ENCODE measurements at places on chromosomes 3 and 15.

DNA sequence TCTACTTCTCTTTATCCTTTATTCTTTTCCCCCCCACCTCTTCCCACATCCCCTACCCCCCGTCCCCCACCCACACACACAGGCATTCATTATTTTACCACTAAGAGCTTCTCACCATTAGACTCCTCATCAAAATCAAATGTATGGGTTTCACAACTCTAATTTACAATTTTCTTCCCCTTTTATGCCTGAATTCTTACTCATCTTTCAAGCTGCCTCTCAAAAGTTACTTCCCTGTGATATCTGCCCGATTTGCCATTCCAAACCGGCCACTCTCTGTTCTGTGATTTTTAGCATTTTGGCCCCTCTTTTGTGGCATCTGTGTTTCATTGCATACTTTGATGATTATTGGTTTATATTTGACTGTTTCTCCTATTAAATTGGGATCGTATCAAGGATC, 42.2 kb downstream of the SLC9A9 start:
- DNase-seq, result no peak

DNA sequence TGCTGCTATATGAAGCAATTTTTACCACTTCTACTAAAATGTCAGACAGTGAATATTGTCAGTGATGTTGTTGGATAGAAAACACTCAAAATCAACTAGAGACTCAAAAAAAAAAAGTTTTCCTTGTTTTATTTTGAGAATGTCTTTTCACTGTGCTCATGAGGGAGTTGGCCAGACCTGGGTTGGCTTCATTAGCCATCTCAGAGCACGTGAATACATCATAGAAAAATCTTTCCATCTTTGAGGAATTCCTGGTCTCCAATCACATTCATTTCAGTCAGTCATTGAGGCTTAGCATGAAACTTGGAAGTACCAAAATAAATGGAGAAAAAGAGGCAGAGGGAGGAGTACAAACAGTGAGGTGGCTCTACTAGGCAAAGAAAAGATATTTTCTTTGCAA, 57.6 kb upstream of the CMSS1 start:
- DNase-seq, result no peak

DNA sequence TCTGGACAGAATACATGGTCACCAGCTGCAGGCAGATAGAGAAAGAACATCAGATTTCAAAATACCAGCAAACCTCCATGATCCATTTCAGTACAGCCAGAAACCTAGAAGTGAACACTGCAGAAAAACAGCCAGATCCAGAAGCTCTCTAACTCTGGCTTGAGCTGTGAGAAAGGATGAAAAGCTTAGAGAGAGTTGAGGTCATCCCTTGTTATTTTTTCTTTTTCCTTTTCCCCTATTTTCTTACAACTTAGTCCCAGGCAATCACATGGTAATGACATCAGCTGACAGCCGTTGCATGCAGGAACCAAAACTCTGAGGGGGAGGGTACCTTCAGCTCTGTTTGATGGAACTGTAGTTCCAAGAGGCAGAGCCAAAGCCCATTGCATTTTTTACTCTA, 113.2 kb downstream of the TCF12 start:
- no peak for DNase-seq

DNA sequence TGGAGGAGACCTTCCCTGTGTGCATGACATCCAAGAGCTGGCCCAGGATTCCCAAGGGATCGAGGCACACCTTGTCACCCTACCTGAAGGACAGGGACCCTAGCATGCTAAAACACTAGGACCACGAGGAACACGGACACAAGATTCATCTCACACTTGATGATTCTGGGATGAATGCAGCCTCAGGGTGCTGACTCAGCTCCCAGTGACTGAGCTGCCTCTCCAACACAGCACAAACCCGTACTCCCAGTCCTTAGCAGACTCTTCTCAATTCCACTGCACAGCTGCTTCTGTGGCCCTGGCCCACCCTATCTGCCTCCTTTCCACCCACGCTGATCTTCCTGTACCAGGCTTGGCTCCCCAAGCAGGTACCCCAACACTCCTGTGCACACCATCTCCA, 9.1 kb upstream of the OXTR start:
- no peak for DNase-seq

DNA sequence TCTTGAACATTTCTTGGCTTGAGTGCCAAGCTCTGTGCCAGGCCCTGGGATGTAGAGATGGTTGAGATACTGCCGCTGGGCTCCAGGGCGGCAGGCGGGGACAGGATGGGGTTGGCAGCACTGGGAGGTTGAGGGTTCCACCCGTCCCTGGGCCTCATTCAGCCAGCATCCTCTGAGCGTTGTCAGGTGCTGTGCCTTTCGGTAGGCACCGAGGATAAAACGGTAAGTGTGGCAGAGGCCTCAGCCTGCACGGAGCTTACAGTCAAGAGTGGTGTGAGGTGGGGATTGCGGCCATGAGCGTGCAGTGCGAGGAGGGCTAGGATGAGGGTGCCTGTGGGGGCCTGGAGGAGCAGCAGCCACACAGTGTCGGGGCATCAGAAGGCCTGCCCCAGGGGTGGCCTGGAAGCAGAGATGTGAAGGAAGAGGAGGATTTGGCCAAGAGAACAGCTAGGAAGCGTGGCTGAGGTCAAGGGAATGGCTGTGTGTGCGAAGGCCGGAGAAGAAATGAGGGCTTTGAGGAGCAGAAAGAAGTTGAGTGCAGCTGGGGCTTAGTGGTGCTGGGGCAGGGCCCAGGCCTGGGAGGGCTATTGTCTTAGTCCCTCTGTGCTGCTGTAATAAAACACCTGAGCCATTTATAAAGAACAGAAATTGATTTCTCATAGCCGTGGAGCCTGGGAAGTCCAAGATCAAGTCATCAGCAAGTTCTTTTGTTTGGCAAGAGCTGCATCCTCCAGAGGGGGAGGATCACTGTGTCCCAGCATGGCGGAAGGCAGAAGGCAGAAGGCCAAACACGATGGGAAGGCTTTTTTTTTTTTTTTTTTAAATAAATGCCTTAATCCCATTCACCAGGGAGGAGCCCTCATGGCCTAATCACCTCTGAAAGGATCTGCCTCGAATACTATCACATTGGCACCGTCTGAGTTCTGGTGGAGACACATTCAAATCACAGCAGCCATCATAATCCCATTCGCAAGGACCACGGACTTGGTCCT, 22.7 kb downstream of the CORO2B start:
- no peak for DNase-seq

DNA sequence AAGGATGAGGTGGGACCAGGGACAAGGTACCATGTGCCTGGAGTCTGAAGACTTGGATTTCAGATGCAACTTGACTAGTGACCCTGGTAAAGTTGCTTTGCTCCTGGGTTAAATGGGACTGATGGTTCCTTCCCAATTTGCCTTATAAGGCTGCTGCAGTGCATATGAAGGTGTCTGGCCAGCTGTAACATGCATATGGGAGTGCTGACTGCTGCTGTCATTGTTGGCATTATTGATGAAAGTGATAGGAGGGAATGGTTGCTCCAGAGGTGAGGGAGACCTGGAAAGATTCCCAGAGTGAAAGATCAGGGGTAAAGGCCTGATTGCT, 20.5 kb downstream of the CYP8B1 start:
- no peak for DNase-seq

DNA sequence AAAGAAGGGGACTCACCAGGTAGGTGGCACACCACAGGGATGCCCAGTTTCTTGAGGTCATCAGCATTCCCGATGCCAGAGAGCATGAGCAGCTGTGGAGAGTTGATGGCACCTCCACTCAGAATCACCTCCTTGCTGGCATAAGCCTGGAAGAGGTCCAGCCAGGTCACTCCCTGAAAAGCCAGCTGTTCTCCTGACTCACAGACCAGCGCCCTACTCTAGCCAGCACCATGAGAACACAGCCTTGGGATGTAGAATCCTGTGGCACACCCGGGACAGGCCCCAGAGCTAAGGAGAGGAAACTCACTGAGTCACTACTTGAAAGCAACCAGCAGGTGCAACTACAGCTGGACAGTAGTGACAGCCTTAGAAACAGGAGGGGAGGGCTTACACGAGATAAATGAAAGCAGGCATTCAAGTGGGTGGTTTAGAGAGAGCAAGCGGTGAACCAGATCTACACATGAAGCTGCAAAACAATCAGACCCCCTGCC, 24.5 kb downstream of the CHDH start:
- DNase-seq, result no peak

DNA sequence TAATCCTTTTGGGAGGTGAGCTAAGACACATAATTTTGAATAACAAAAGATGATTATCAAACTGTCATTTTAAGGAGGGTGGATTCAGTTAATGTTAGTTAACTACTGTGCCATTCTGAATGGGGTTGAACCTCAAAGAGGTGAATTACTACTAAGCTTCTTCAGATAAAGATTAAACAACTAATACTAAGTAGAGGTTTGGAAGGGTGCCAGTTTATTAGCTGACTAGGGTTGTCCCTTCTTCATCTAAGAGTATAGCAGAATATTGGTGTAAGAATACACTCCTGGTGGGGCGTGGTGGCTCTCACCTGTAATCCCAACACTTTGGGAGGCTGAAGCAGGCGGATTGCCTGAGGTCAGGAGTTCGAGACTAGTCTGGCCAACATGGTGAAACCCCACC, 123.1 kb upstream of the LRRFIP2 start:
- DNase-seq, result no peak

DNA sequence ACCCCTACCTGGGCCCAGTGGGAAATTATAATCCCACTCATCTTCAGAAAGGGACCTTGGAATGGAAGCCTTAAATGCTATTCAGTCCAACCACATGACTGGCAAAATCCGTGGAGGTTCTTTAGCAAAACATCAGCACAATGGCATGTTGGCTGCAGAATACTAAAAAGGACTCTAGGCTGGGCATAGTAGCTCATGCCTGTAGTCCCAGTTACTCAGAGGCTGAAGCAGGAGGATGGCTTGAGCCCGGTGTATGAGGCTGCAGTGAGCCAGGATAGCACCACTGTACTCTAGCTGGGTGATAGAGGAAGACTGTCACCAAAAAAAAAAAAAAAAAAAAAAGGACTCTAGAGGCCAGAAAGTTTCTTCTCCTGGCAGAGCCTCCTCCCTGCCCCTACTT, 60.6 kb upstream of the RYK start:
- DNase-seq, result no peak

- no peak for DNase-seq
Measured at GRCh38 chr15:88812133-88812532, 8.9 kb downstream of the ACAN start.

- no peak for DNase-seq
Measured at GRCh38 chr3:23221136-23221535, 18.0 kb downstream of the UBE2E2 start.

- no peak for DNase-seq
Measured at GRCh38 chr3:25583343-25583742, 81.4 kb downstream of the TOP2B start.

- no peak for DNase-seq
Measured at GRCh38 chr3:187921391-187922074, 176.3 kb upstream of the BCL6 start.

DNA sequence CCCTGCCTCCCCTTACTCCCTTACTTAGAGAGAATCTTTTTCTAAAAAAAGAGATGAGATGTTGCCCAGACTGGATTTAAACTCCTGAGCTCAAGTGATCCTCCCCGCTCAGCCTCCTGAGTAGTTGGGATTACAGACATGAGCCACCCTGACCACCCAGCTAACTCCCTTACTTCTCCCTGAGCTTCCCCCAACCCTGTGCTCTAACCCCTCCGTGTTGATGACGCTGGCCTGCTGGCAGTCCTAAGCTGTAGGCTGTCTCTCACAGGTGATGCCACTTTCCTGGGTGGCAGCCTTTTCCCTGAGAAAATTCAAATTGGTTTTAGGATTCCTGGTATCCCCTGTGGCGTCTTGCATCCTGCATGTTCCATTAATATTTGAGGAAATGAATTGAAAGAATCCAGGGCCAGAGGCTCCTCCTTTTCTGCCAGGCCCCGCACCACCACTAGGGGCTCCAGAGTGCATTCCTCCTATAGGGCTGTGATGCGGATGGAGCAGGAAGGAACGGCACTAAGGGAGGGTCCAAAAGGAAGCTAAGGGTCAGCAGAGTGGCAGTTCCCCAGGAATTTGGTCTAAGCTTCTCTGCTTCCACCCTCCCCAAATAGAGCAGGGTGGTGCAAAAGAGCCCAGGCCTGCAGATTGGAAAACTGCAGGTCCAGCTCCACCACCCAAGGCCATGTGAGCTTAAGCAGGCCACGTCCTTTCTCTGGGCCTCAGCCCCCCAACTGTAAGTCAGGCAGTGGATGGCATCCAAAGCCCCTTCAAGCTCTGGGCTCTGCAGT, 101.1 kb downstream of the DAPK2 start:
- no peak for DNase-seq

DNA sequence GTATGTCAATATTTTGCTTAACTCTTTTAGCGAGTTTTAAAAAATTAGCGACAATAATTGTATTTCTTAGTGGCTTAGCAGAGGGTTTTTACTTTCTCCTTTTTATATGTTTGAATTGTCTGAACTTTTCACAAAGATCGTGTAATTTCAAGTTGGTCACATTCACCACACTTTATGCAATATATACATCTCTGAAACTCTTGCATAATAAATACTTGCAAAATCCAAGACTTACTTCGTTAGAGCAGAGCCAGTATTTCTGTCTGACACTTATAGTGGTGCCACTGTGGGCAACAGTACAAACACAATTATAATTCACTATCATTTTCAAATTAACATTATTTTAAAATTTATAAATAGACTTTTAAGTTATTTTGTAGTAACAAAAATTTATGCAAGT, 62.0 kb downstream of the SUCNR1 start:
- no peak for DNase-seq

- no peak for DNase-seq
Measured at GRCh38 chr3:169964176-169964575, 2.4 kb upstream of the SEC62 start.

DNA sequence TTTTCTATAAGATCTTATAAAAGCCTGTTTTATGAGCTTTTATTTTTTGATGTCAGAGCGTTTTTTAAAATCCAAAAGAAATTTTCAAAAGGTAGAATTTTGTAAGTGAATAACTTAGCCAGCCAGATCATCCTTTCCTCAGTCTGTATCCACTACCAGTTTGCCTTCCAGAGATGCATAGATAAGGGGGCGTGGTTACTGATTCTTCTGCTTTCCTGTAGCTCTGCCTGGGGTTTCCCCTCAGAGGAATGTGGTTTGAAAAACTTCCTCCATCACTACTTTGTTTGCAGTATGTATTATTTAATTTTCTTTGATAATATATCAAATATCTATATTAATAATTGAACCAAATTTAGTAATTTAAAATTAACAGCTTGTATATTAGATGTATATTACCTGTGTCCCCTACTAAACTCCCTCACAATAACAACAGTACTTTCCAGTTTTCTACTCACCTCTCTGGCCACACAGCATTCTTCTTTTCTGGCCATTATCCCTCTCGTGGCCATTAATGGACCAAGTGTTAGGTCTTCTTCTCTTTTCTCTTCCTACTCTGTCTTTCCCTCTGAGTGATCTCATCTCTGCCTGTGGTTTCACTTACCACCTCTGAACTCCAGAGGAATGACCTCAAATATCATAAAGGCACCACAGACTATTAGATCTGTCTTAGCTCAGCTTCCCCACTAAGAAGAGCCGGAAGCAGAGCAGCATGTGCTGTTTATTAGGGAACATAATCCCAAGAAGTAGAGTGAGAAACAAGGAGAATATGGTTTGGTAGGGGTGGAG, 239.7 kb downstream of the UBE2E2 start:
- no peak for DNase-seq

Data from cortex of kidney (tissue), 1 donor.